ENCODE measurements at places on chromosomes 3 and 15. TPM values are rescaled to one million over a fixed set of nuclear protein-coding genes. Genes with fewer than 3 reads are reported as not detected.
A peak's percentile ranks its signal among the peaks of the same experiment; 100 is the strongest.

Gene NBEAL2
- total RNA-seq: 2.0 TPM

Gene C3orf80
- not detected for total RNA-seq

GRCh38 chr3:167691366-167691765 lies 37.6 kb upstream of the WDR49 start:
- DNase-seq: no peak

DNA sequence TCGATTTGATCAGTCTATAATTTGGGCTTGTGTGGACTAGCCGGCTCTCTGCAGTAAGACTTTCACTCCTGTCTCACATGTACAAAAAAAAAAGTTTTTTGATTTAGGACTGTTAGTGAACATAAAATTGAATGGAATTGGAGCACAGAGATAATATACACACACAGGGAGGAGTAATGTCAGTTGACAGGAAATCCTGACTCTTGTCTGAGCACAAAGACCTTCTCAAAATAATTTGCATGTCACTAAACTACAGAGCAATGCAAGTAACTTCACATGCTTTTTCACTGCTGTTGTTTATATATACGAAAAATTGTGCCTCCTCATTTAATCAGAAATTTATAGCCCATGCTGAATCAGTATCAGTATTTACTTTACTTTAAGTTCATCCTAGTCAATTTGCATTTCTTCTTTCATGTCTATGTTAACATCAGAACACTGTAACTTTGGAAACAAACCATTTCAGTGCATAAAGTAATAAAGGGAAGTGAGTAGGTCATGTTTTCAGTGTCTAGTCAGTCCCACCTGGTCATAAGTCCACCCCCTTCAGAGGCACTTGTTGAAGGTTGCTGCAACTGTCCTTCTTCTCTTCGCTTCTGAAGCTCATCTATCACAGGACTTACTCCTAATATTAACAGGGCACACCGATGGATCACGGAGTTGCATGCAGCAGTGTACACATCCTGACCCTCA lies 115.8 kb downstream of the FBXL22 start:
- DNase-seq: no peak

- DNase-seq: no peak
Observed at GRCh38 chr3:63473641-63474166, 178.8 kb upstream of the SNTN start.

Gene KPNA1
- 47.1 TPM for total RNA-seq

- DNase-seq: peak; percentile 4
Observed at GRCh38 chr3:15858547-15859506, 61.0 kb upstream of the ANKRD28 start.

DNA sequence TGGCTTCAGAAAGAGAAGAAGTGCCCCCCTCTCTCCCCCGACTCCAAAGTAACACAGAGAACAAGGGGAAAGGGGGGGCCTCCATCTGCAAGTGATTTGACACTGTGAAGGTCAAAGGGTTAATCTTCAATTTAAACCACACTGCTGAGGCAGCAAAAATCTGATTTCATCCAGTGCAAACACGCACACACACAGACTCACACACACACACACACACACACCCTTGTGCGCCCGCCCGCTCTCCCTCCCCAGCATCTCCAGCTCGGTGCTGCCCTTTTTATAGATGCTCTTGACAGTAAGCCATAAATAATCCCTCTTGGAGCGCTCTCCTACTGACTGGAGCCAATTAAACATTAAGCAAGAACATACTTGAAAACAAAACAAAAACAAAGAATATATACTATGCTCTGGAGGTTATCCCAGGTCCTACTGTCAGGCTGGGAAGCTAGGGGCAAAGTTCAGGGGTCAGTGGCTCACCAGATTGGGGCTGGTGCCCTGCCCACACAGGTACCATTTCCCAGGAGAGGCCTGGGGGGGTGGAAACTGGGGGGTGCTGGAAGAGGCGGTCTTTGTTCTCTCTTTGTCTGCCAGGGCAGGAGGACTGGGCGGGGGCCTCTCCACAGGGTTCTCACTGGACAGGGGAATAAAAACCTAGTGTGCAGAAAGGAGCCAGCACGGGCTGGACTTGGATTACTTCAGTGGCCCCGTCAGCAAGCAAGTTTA lies 16.3 kb downstream of the BMF start:
- DNase-seq: no peak

Gene GOLGA8H
- total RNA-seq: not detected

DNA sequence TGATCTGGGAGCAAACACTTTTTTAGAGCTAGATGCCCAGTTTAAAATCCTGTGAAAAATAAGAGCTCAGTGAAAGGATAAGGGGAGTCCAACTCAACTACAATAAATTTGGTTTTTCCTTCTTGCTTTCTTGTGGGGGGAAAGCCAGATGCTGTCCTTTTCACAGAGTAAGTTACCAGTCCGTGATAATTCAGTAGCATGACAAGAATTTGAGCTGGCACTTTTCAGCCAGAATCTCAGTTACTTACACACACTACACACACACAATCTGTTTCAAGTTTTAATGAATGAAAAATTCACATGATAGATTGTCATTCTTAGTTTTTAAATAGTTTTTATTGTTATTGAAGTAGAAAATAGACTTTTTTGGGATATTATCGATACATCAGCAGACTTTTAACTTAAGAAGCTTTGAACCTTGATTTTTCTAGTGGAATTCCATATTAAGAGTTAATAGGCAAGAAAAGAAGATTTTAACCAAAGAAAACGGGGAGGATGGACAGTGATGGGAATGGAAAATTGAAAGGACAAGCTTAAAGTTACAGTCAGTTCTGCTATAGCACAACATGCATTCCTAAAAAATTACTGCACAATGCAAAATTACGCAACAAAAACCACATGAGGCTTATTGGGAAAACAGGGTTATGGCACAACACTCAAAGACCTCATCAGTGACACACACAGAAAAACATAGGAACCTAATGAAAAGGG lies 47.0 kb downstream of the PSMD6 start:
- peak; percentile 26 for DNase-seq

Gene GOLGA8K
- total RNA-seq: not detected

Gene CHSY1
- total RNA-seq: 62.8 TPM

Gene MKRN2OS
- total RNA-seq: not detected

GRCh38 chr15:58438956-58439355 lies 7.2 kb downstream of the LIPC start:
- DNase-seq: peak; percentile 55

Gene SPCS1
- total RNA-seq: 94.7 TPM

All from SJSA1 (cell line).